ENCODE measurements at places on chromosomes 5 and 9.

DNA sequence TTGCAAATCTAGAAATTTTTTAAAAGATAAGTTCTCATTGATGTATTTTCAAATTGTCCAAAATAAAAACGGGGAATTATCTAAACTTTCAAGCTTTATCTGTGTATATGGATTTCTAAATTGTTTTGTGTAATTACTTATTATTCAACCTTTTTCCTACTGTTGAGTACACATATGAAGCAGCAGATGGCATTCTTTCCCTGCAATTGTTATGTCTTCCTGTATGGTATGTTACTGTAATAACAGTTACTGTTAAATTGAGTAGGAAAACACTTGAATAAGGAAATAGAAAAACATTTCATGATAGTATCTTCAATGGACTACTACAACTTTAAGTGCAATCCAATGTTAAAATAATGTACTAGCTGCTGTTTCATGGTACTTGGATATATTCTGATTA, 124.8 kb downstream of the RANBP17 start:
- DNase-seq: no peak

DNA sequence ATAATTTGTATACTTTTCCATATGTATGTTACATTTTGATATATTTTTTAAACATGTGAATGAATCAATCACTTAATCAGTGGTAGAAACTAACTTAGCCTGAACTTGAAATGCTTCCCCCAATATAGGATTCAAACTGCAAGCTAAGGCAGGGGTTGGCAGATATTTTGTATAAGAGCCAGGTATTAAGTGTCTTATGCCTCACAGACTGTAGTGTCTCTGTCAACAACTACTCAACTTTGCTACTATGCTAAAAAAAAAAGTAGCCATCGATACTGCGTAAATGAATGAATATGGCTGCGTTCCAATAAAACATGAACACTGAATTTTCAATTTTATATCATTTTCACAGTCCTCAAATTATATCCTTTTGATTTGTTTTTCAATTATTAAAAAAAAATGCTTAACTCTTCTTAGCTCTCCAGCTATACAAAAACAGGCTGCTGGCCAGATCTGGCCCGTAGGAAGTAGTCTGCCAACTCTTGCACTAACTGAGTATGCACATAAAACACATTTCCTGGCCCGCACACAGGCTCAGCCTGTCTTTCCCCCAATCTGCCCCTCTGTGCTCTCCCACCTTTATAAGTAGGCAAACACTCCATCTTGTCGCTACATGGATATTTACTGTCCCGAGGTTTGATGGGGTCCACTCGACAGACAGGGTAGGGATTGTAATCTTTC, 91.8 kb downstream of the SAXO1 start:
- no peak for DNase-seq

- no peak for DNase-seq
Measured at GRCh38 chr9:130246126-130246525, 19.4 kb upstream of the HMCN2 start.

GRCh38 chr9:136665111-136665703, 2.5 kb downstream of the EGFL7 start:
- DNase-seq: no peak

GRCh38 chr5:154498994-154499393, 21.0 kb upstream of the HAND1 start:
- DNase-seq: no peak

DNA sequence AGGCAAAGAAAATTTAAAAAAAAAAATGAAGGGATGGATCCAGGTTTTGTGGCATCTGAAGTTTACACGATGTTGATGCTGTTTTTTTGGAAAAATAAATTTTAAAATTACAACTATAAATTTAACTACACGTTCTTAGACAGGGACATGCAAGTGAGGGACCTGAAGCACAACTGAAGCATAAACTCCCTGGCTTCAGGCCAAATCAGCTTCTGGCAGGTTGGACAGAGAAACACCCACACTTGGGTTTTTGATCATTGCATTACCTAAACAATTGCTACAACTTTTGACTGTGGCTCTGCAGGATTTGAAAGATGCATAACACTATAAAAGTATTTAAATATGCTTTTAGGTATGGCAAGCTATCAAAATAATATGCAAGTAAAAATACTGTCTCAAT, 1318.3 kb upstream of the DMAC1 start:
- DNase-seq: no peak

Data from CD4-positive, alpha-beta T cell treated with Interleukin-15 for 1 hour (primary cell).